Osteocyte (in vitro differentiated cells): ENCODE measurements at places on chromosomes 6 and 20. TPM values are rescaled to one million over a fixed set of nuclear protein-coding genes. Genes with fewer than 3 reads are reported as not detected.

DNA sequence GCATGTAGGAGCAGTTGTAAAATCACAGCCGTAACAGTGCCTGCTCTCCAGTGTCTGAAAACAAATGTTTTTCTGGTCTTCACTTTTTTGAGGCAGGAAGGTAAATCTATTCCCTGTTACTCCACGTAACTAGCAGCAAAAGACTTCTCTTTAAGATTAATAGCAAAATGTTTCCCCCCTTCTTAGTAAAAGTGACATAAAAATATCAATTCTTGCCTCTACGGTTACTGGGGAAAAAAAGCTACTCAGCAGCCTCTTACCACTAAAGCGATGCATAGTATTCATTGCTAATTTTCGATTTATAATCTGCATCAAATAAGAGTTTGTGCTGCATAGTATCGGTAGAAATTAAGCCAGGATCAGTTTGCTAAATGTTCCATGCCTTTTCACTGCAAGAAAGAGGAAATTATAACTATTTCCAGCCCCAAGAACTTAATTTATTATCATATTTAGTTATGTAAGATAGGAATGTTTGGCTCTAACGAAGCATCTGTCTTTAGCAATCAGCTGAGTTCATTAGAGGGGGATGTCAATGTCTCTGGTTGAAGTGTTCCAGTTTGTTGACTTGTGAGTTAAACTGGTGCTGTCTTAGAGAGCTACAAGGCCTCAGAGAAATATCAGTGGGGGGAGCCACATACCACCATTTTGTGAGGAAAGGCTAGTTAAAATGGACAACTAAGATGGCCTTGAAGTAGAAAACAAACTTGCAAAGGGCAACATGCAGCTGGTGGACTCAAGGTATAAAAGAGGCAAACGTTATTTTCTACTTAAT is 617 bp upstream of the TSPYL1 start:
- H3K27me3 ChIP-seq: no peaks in the 10 kb centered on the region
- H3K4me1 ChIP-seq: peaks cover 52% of the 10 kb centered on the region
- H3K27ac ChIP-seq: peak overlapping the region; percentile 98
- DNase-seq: no peak
- H3K4me3 ChIP-seq: peak overlapping the region; percentile 97

GRCh38 chr6:166655251-166655650 is 28.2 kb upstream of the RPS6KA2 start:
- H3K36me3 ChIP-seq: no peaks in the 10 kb centered on the region
- no peak for DNase-seq
- H3K27ac ChIP-seq: no peak overlapping the region

- no peak overlapping the region for H3K4me3 ChIP-seq
- H3K27me3 ChIP-seq: peaks cover 27% of the 10 kb centered on the region
- H3K4me1 ChIP-seq: no peaks in the 10 kb centered on the region
- H3K36me3 ChIP-seq: no peaks in the 10 kb centered on the region
Measured at GRCh38 chr6:97304701-97305100, 21.7 kb upstream of the MMS22L start.

Gene HLA-DQA1
- not detected in 2 replicates for total RNA-seq

GRCh38 chr6:46116289-46116688 is 13.5 kb upstream of the ENPP4 start:
- no peaks in the 10 kb centered on the region for H3K36me3 ChIP-seq
- DNase-seq: no peak
- H3K27ac ChIP-seq: no peak overlapping the region
- no peaks in the 10 kb centered on the region for H3K4me1 ChIP-seq

Gene ADISSP
- 24.3 and 25.2 TPM in 2 replicates for total RNA-seq

GRCh38 chr6:163314791-163315470 is 99.6 kb upstream of the QKI start:
- H3K27ac ChIP-seq: no peak overlapping the region
- H3K36me3 ChIP-seq: no peaks in the 10 kb centered on the region
- H3K27me3 ChIP-seq: peaks cover 3% of the 10 kb centered on the region
- H3K4me3 ChIP-seq: no peak overlapping the region

GRCh38 chr20:63223121-63223825 is 7.3 kb upstream of the YTHDF1 start:
- H3K27ac ChIP-seq: no peak overlapping the region
- H3K4me1 ChIP-seq: peaks cover 22% of the 10 kb centered on the region
- no peak for DNase-seq
- H3K27me3 ChIP-seq: peaks cover 9% of the 10 kb centered on the region

DNA sequence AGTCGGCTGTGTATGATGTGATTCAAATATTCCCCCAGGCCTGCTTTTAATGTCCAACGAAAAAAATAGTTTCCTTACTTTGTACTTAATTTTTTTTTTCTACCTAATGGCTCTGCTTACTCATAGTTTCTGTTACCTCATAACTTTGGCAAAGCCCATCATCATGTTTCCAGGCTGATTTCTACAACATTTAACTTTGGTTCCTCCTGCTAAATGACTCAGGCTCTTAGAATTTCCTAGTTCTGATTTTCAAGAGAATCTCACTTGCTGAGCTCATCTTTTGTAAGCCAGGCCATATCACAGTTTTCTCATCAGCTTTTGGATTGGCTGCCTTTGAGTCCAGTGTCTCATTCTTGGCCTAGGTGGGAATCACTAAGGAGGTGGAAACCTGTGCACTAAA is 323.1 kb downstream of the HDGFL1 start:
- peaks cover 11% of the 10 kb centered on the region for H3K4me1 ChIP-seq
- peak overlapping the region; percentile 73 for H3K27ac ChIP-seq
- DNase-seq: no peak
- H3K27me3 ChIP-seq: no peaks in the 10 kb centered on the region
- H3K4me3 ChIP-seq: no peak overlapping the region
- H3K36me3 ChIP-seq: no peaks in the 10 kb centered on the region

GRCh38 chr20:63163596-63164483 is 52.1 kb downstream of the YTHDF1 start:
- no peak for DNase-seq
- no peak overlapping the region for H3K4me3 ChIP-seq
- H3K36me3 ChIP-seq: no peaks in the 10 kb centered on the region
- no peak overlapping the region for H3K27ac ChIP-seq
- H3K4me1 ChIP-seq: no peaks in the 10 kb centered on the region

GRCh38 chr6:4163408-4164116 is 28.2 kb upstream of the ECI2 start:
- H3K4me1 ChIP-seq: no peaks in the 10 kb centered on the region
- H3K27ac ChIP-seq: no peak overlapping the region
- no peak overlapping the region for H3K4me3 ChIP-seq
- H3K27me3 ChIP-seq: no peaks in the 10 kb centered on the region
- no peak for DNase-seq
